NCI-H2081 (cell line): ENCODE measurements at places on chromosomes 3 and 15.

GRCh38 chr3:177213801-177214535, 16.7 kb upstream of the TBL1XR1 start:
- no peak for DNase-seq

DNA sequence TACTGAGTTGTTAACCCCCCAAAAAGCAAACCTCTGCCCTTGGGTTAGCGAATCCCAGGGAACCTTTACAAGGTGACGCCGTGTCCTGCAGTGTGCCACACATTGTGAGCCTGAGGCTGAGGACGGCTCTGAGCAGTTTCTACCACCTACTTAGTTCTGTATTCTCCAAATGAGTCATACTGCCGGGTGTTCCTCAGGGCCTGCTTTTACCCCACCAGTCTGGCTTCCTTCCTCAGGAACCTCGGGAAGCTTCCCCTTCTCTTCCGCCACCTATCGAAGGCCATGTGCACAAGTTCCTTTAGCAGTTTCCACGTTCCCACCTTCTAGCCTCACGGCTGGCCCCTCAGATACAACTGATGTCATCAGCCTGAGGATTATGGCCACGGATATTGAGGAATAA, 384.0 kb upstream of the TPM1 start:
- no peak for DNase-seq

DNA sequence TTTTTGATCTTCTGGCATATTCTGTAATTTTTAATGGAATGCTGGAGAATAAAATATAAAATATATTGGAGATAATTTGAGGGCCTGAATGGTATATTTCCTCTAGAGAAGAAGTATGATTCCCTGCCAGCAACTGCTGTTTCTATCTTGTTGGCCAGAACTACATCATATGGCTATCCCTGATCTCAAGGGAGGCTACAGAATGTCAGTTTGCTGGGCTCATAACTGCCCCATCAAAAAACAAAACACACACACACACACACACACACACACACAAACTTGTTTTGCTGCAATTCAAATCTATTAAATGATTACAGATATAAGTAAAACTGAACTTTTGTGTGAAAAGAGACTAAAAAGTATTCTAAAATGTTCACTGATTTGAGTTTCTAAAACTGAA, 51.0 kb downstream of the RASA2 start:
- DNase-seq: no peak

GRCh38 chr3:76586471-76586870, 453.4 kb upstream of the ROBO2 start:
- DNase-seq: no peak

GRCh38 chr15:74209997-74210671, 7.5 kb upstream of the STRA6 start:
- DNase-seq: no peak

DNA sequence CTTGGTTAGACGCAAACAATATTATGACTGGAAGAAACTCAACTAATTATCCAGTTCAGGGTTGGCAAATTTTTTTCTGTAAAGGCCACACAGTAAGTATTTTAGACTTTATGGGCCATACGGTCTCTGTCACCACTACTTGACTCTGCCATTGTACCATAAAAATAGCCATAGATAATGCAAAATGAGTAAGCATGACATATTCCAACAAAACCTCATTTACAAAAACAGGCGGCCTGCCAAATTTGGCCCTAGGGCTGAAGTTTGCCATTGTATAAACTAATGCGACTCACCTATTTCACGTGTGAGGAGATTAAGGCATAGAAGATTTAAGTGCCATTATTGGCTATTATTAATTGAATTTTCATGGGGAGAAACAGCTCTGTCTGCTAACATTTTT, 116.8 kb upstream of the CNTN6 start:
- DNase-seq: no peak

GRCh38 chr3:125322166-125322565, 53.0 kb downstream of the ZNF148 start:
- DNase-seq: peak; percentile 75

- no peak for DNase-seq
Observed at GRCh38 chr3:42149975-42150374, 58.8 kb downstream of the TRAK1 start.

GRCh38 chr3:22885574-22886341, 317.4 kb upstream of the UBE2E2 start:
- no peak for DNase-seq

DNA sequence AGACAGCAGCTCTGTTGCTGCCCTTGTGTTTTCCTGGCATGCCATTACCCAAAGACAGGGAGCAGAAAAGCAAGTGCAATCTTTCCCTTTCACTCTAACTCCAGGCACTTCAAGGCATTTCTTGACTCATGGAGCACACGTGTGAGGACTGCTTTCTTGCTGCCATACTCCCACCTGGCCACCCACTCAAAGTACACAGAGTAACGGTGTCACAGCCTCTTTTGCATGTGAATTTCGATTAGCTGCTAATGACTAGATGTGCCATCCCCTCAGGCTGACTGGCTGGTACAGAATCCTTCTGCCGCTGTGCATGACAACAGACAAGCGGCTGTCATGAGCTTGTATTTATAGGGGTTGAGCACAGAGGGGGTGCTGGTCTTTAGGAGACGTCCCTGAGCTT, 380.6 kb downstream of the CTNNB1 start:
- DNase-seq: no peak
